ENCODE measurements at places on chromosomes 2 and 18. TPM values are rescaled to one million over a fixed set of nuclear protein-coding genes. Genes with fewer than 3 reads are reported as not detected.

SERPINE2 gene
- not detected for polyA plus RNA-seq

ZSWIM2 gene
- polyA plus RNA-seq, result 0.47 TPM

CDCA7 gene
- 0.54 TPM for polyA plus RNA-seq

FAM237A gene
- polyA plus RNA-seq, result not detected

CPLX4 gene
- polyA plus RNA-seq, result not detected

UCN gene
- 2.2 TPM for polyA plus RNA-seq

Measured in CD14-positive monocyte (primary cell).